ENCODE measurements at places on chromosomes 1 and 21.

DNA sequence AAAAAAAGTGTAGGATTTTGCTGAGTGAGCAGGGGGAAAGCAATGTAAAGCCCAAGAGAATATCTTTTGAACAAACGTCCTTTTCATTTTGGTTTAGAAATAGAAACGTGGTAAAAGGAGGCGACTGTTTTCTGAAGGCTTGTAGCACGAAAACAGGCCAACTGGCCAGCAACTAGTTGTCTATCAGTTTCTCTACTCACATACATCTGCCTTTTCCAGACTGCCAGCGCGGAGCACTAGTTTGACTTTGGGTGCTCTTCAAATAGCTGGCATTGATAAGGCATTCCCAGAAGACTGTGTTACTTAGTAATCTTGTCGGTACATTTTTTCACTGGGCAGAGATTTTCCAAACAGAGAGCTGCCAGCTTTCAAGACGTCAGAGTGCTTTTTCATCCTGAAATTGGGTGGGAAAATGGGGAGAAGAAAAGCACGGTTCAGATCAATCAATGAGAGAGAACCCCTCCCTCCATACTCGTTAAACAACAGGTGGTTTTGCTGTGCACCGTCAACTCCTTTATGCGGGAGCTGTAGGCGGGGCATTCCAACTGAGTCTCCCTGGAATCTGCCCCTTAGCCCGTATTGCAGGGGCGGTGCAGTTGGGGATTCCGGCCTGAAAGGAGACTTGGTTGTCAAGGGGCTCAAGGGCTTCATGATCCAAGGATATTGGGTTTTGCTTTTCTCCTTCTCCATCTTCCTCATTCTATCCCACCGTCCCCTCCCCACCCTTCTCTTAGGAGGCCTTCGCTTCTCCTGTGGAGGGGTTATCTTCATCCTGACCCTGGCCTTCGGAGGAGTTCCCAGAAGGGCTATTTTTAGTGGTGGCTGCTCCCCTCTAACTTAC is 884 bp upstream of the LRRC8C start:
- no peak for DNase-seq

DNA sequence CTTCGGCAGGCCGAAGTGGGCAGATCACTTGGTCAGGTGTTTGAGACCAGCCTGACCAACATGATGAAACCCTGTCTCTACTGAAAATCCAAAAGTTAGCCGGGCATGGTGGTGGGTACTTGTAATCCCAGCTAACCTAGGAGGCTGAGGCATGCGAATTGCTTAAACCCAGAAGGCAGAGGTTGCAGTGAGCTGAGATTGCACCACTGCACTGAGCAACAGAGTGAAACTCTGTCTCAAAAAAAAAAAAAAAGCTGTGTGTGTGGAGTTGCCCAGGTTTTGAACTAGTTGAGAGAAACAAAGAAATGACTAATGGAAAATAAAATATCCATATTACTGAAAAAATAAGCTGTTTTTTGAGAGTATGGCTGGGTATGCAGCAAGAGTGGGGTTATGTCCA is 100.2 kb downstream of the GTF2B start:
- peak; percentile 11 for DNase-seq

DNA sequence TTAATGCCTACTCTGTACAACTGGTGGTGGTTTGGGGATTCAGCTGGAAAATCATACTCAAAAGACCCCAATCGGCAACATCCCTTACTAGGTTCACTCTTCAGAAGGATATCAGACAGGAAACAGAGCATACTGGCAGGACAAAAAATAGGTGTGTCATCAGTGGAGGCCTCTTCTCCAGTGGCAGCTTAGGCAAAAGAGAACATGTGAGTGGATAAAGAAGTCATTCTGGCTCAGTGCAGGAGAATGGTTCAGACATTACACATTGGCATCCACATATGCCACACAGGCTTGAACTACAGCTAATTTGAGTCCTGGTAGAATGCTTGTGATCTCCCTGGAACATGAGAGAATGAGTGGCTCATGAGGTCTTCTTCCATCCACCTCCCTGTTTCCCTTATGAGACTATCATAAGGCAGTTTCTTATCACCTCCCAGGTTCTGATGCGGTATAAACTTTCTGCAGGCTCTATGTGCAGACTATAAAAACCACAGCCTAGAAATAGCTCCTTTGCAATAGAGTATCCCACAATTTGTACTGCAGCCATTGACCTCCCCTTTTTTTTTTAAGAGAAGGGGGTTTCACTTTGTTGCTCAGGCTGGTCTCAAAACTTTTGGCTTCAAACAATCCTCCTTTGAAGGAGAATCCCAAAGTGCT is 24.7 kb downstream of the VAMP4 start:
- DNase-seq, result peak; percentile 33

- no peak for DNase-seq
Measured at GRCh38 chr1:92797297-92797696, 12.4 kb upstream of the EVI5 start.

- peak; percentile 77 for DNase-seq
Measured at GRCh38 chr1:154221278-154222001, 685 bp downstream of the UBAP2L start.

DNA sequence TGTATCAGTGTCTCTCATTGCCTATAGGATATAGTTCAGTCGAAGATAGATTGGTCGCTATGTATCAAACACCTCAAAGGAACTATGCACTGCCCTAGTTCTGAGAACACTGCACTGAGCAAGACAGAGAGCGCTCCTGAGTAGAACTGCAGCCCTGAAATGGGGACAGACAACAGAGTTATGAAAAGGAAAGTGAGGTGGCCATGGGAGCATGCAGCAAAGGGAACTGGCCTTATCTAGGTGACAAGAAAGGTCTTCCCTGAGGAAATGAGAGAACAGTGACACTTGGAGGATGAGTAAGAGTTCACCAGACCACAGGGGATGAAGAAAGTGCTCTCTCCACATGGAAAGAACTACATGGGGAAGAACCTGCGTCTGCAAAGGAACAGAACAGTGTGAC is 7.5 kb upstream of the G0S2 start:
- no peak for DNase-seq

DNA sequence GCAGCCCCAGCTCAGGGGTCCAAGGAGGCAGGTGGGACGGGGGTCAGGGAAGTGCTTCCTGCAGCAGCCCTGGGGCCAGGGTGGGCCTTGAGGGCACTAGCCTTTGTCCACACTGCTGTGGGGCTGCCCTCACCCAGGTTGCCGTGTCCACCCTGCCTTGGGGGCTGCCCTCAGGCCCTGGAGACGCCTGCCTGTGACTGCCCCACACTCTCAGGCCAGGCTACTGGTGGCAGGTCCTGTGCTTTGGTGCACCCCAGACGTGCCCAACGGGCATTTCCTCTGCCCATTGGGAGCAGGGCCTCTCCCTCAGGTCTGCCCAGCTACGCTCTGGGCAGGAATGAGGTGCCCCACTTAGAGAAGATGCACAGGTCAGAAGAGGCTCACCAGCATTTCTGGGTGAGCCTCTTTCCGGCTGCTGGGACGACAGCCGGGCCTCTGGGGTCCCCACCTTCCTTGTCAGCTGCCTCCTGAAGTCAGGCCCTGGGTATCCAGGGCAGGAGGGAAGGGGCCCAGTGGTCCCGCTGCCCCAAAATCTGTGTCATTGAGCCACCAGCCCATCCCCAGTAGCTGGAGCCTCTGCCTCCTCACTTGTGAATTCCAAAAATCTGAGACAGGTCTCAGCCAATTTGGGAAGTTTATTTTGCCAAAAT is 2.7 kb upstream of the MMEL1 start:
- no peak for DNase-seq

DNA sequence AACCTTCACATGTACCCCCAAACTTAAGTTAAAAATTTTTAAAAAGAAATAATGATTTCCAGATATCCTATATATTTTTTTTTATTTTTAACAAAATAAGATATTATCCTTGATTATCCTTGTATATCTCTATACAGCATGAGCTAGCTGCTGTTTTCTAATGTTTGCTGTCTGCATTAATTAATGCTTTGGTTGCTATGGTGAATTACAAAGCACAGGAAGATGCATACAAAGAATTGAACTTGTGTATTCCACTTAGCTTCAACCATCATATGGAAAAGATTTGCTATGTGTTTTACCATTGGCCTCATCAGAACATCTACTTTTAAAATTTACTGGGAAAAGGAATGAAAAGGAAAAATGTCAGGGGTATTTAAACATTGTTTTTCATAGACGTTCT is 35.4 kb downstream of the VPS45 start:
- DNase-seq, result no peak

- no peak for DNase-seq
Measured at GRCh38 chr1:166153525-166154314, 13.1 kb downstream of the FAM78B start.

- peak; percentile 82 for DNase-seq
Measured at GRCh38 chr21:38875694-38876492, 70.2 kb downstream of the ETS2 start.

Measured in cardiac fibroblast (primary cell).